Stimulated activated CD8-positive, alpha-beta memory T cell treated with anti-CD3 and anti-CD28 coated beads, Interleukin-4, amount 100 ng/mL, for 24 hours (primary cell): ENCODE measurements at places on chromosomes 3 and 15.

DNA sequence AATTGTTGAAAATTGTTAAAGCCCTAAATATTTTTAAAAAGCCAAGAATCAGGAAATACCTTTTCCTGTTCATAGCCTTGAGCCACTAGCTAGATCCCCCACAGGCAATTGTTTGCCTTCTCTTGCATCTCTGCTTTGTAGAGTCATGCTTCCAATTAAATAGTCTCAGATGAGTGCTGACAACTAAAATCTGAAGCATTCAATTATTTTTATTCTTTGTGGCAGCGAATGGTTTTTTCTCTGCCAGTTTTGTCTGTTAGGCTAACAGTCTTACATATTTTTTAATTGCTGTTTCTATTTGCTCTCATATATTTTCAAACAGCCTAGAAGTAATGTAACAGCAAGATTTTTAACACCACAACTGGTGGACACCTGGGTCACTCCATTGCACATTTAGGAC, 277.1 kb upstream of the GBE1 start:
- DNase-seq: no peak

GRCh38 chr15:101549647-101550046, 60.1 kb upstream of the PCSK6 start:
- DNase-seq: no peak

DNA sequence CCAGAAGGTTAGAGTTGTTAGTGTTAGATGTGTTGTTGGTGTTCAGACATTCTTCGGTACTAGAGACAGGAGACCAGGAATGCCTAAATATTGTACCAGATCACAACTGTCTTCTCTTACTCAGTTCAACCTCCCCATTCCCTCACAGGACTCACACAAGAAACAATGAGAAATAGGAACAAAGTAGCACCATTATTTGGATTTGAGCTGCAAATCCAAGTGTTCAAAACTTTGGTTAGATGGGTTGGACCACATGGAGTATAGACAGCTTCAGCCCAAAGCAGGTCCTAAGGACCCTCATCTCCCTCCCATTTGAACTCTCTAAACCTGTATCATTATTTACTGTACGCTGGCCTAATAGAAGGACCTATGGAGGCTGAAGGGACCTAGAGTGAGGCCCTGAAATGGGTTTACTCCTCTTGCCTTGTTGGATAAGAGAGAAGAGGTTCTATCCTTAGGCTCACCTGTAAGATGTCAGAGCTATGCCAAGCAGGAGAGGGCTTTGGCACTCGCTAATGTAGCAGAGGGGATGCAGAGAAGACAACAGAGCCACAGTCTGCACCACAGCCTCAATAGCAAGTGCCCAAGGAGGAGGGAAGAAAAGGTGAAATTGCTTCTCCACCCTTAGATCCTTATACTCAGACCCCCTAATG, 70.9 kb downstream of the FNDC3B start:
- DNase-seq: no peak

DNA sequence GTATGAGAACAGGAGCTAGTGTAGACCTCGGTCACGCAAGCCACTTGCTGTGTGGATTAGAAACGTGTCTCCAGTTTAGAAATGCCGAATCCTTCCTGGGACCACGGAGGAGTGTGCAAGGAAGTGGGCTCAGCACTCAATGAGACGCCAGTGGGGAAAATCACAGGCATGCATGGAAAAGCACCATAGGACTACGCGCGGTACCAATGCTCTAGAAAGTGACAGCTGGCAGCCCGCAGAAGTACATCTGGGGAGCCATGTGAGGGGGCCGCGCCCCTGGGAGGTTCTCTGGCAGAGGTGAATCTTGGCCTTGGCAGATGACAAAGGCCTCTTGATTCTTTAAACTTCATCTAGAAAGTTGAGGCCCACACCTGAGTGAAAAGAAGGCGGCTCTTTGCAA, 99.3 kb downstream of the LRRK1 start:
- DNase-seq: no peak

- DNase-seq: no peak
These were observed 20.7 kb downstream of the ADAMTS9 start for GRCh38 chr3:64667138-64667537.

DNA sequence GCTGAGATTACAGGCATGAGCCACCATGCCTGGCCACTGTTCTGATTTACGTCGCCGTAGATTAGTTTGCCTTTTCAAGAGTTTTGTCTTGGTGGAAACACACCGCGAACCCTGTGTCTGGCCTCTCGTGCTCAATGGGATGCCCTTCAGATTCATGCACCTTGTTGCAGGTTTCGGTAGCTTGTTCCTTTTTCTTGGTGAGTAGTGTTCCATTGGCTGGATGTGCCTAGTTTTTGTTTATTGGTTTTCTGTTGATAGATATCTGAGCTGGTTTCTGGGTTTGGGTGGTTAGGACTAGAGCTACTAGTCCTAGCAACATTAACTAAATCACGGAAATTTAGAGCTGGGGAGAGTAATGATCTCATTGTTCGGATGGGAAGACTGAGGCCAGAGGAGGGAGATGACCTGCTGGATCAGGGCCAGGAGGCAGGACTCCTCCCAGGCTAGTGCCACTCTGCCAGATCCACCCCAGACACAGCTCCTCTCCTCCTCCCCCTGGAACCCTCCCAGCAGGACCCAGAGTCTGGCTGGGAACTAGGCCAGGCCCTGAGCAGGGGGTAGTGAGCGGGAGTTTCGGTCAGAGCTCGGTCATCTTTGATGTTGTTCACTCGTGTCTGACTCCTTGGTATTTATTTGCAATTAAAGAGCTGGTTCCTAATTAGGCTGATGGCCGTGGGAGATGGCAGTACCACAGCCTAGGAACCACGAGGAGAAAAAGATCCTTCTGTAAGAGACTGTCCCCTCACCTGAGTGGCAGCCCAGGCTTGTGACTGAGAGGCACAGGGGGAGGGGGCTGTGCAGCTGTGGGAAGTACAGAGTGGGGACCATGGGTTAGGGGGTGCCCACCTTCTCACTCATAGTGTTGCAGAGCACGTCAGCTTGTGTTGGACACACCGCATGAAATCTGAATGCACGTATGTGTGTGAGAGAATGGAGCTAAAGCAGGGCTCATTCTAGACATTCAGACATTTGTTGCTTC, 73.4 kb downstream of the SMAD6 start:
- DNase-seq: no peak
